ENCODE measurements at places on chromosomes 3 and 15.

GRCh38 chr3:174859756-174860155 lies 622 bp downstream of the NAALADL2 start:
- no peak for DNase-seq

- DNase-seq, result no peak
Measured at GRCh38 chr15:90519688-90520087, 10.0 kb upstream of the CRTC3 start.

GRCh38 chr3:155631323-155632019 lies 113.4 kb downstream of the PLCH1 start:
- DNase-seq, result no peak

DNA sequence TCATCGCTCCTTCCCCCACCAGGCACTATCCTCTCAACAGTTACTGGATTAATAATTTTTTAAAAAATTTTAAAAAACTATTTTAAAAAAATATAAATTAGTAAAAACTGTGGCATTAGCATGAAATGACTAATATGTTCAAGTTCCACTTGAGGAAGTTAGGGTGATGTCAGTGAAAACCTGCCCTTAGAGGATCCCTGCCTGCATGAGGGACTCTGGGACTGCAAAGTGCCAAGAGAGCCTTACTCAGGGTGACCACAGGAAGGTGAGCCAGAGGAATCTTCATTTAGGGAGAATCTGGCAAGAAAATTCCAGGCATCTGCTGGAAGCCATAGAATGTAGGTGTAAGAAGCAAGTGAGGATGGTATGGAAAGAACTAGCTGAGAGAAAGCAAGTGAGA lies 157.7 kb upstream of the BCL6 start:
- no peak for DNase-seq

- no peak for DNase-seq
Measured at GRCh38 chr3:8648909-8649741, 4.5 kb upstream of the SSUH2 start.

DNA sequence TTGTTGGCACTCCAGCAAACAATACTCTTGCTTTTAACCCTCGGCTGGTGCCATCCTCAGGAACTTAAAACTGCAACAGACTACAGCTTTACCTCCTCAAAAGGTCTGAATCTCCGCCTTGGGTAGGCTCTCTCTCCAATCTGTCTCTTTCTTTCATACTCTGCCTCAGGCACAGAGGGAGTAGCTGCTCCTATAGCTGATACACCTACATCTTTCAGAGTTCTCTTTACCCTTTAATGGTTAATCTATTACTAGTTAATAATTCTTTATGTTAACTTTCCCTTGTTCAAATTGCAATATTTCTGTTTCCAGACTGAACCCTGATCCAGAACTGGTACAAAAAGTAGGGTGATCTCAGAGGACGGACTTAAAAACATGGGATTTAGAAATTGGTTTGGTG lies 66.2 kb downstream of the MAP4 start:
- no peak for DNase-seq

DNA sequence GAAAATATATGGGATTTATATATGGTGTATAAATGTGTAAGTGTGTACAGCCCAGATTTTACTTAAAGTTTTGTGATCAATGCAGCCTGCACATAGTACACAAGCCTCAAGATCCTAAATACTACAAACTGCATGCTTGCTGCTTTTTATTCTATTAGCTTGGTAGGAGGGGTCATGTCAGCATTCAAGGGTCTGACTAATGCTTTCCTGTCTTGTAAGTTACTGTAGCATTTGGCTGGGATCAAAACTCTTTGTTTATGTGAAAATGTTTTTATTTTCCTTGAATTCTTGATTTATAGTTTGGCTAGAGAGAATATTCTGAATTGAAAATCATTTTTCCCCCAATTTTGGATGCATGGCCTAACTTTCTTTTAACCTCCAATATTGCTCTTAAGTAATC lies 370.9 kb downstream of the NSUN3 start:
- no peak for DNase-seq

DNA sequence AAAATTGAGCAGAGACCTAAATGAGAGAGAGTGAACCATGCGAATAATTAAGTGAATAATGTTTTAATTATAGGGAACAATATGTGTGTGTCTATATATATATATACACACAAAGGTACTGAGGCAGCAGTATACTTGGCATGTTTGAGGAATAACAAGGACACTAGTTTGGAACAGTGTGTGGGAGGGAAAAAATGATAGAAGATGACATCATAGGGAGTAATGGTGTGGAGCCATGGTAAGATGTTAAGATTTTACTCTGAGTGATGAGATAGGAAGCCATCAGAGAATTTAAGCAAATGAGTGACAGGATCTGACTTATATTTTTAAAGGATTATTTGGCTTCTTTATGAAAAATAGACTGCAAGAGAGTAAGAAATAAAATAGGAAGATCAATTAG lies 29.1 kb downstream of the DTWD1 start:
- no peak for DNase-seq

- no peak for DNase-seq
Measured at GRCh38 chr3:160065282-160065681, 76.6 kb downstream of the IL12A start.

- DNase-seq, result no peak
Measured at GRCh38 chr3:100726706-100727105, 17.4 kb downstream of the TFG start.

DNA sequence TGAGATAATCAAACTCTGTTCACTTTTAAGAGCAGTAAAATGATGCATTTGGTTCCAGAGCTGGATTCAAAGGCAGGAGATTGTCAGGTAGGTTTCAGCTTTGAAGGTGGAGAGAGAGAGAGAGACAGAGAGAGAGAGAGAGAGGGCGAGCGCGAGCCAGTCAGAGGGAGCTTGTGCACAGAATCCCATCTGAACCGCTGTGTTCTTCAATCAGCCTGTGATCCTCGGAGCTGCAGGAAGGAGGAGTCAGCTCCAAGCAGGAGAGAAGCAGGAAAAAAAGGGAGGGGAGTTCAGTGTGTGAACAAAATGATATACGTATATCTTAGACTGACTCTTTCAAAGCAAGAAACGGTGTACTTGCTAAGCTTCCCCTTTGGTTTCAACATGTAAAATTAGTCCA lies at the start of gene GPR149:
TSS of gene GPR149 (minus strand) at position 177 of the 400 bp plus-strand sequence. CDS start 575 bp downstream, outside the sequence.
- DNase-seq, result no peak

GRCh38 chr3:87873136-87873535 lies 185.7 kb downstream of the CGGBP1 start:
- no peak for DNase-seq

DNA sequence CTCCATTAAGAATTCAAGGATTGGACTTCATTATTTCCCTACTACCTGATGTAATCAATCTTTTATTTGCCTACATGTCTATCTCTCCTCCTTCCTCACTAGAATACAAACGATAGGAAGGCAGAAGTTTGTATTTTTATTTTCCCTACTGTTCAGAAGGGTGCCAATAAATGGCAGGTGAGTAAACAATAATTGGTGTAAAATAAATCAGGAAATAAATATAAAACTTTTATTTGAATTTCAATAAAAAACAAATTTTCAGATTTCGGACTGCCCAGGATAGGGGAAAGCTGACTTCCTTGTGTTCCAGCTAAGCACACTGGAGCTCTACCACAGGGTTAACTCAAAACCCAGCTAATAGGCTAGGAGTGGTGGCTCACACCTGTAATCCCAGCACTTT lies 636.3 kb upstream of the BCHE start:
- no peak for DNase-seq

DNA sequence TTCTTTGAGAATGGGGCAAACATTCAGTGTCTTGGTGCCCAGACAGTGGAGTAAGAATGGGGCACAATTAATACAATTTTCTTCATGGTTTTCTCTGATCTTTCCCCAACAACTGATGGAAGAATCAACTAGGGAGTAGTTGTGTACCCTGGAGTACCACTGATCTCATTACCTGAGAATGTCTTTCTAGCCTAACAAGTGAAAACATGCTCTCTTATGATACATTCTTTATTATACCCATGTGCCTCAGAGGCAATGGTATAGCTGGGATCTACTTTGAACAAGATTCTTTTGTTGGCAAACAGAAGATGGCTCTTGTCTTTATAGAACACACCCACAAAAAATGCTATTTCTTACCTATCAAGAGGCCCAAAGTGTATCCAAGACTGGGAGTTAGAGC lies 250.6 kb upstream of the CMC1 start:
- no peak for DNase-seq

DNA sequence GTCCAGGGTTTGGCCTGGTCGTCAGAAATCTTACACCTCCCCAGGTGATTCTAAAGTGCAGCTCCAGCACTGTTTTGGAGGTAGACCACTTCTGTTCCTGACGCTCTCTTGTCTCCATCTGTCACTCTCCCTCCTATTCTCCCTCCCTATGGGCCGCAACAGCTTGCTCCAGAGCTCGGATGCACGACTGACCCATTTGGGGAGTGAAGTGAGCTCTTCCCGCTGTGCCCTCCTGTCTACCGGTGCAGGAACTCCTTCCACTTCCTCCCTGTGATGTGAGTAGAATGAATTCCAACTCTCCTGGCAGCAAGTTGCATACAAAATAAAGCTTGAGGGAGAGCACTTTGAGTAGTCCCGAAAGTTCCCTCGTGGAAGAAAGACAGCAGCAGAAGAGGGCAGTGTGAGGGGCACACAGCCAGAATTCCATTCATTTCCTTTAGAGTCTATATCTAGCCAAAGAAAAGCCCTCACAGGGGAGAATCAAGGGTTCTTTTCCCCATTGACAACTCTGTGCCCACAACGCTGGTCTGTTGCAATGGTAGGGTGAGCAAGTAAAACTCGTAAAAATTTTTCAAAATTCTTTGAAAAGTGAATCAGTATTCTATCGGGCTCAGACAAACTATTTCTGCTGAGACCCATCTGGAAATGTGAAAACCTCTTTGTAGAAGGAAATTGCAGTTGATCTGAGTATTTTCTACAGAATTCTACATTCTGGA lies 39.9 kb upstream of the BDH1 start:
- DNase-seq, result no peak

- DNase-seq, result no peak
Measured at GRCh38 chr3:128240232-128240631, 87.0 kb downstream of the EEFSEC start.

DNA sequence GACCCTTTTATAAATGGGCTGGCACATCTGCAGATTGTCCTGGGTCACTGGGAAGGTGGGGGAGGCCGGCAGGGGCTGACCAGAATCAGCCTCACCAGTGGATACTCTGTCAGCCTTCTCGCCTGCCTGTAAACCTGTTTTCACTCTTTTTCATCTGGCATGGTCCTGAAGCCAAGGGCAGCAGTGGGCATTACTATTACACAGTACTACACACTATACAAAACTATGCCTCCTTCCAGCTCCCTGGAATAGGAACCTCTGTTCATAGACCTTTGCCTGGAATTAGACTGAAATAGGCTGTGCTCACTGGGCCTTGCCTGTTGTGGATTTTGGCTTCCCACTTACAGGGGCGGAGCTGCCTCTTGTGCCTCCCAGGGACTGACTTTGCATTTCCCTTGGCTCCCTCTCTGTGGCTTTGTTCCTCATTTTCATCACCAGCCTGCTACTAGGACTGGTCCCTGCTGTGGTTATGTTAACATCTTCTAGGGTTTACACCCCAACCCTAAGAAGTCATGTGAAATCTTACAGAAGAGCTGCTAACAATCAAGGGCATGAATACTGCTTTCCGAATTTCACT lies 120.7 kb downstream of the FNDC3B start:
- DNase-seq, result no peak

- DNase-seq, result no peak
Measured at GRCh38 chr3:186772281-186772694, 11.1 kb upstream of the EIF4A2 start.

DNA sequence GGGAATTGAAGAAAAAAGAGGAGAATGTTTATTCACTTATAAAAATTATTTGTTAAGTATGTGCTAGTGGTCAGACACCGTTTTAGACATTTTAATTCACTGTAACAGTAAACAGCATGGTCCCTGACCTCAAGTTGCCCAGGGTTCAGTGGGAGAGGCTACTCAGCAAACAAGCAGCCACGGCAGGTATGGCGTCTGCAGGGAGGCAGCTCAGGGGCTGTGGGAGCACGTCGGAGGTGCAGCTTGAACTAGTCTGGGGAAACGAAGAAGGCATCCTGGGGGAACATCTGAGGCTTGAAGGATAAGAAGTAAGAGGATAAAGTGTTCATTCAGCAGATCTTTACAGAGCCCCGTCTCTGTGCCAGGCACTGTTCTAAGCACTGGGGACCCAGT lies 66.0 kb downstream of the CRTC3 start:
- no peak for DNase-seq

DNA sequence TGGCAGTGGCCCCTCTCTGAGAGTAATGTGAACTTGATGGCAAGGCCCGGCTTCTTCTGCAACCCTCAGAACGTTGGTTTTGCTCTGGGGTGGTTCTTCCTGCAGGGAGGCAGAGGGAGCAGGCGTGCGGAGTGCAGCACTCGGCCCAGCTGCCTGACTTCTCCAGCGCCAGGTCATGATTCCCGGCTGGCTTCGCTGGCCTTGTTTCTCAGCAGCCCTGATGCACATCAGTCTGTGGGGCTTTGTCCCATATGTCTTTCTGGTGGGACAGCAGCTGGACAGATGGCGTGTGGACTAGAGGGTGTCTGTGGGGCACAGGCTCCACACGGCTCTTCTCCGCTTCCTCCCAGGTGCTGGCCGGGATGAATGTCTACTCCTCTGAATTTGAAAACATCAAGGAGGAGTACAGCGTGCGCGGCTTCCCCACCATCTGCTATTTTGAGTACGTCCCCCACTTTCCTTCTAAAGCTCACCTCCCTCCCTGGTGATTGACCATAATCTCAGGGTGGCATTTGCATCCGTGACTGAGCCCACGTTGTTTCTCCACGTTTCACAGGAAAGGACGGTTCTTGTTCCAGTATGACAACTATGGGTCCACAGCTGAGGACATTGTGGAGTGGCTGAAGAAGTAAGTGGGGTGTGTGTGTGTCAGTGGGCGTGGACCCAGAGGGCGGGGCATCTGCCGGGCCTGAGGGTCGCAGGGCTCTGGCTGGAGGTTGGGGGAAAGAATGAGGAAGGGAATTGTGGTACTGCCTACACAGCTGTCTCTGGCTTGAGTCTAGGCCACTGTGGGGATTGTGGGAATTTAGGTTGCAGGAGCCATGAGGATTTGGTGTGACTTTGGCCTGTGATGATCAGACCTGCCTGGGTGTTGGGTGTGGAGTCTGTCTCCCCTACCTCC lies 57.1 kb downstream of the PDIA5 start:
- no peak for DNase-seq

- no peak for DNase-seq
Measured at GRCh38 chr3:45604596-45604995, 10.0 kb downstream of the LIMD1 start.

- DNase-seq, result no peak
Measured at GRCh38 chr3:29513236-29513635, 232.4 kb downstream of the RBMS3 start.

DNA sequence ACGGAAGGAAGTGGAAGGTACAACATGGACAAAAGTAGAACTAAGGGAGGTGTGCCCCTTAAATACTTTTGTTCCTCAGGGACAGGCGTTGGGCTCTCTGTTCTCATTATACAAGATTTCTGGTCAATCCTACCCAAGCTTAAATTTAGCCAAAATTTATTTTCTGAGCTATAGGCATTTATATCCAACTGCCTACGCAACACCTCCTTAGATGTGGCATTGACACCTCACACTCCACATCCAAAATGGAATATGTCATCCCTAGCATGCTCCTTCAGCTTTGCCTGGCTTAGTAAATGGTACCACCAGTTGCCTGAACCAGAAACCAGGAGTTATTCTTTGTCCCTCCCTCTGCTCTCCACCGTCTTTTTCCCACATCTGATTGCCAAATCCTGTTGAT lies 26.2 kb downstream of the FANCD2OS start:
- DNase-seq, result no peak
